AG09309 (cell line): ENCODE measurements at places on chromosomes 5 and 9.

DNA sequence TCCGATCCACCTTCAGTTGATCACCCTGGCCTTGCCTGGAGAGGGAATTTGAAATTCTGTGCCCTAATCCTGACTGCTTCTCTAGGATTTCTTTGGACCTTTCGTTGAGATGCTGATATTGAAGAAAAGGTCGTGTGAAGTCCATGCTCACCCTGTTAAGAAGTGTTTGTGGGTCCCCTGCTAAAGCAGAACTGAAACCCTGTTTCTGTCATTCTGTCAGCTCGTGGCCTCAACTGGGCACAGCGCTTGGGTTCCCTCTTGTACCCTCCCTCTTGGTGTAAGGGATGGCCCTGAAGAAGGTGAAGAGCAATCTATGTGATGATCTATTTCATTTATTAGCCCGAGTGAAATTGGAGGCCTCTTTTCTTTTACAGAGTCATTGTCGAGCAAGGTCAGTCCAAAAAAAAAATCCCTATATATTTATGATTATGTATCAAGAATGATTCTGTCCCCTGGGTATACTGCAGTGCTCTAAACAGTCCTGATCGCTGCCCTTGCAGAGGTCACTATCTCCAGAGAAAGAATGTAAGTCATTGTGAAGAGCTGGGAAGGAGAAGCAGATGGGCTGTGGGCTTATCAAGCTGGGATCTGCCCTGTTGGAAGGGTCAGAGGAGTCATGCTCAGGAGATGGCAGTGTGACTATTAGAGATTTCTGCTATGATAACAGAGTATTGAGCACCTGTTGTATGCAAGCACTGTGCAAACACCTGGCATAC is 56.1 kb downstream of the WWC1 start:
- DNase-seq = no peak

- peak; percentile 73 for DNase-seq
Observed at GRCh38 chr9:12784461-12785259, 9.8 kb downstream of the LURAP1L start.

- no peak for DNase-seq
Observed at GRCh38 chr9:967436-967835, 9.0 kb upstream of the DMRT3 start.

GRCh38 chr5:53403291-53403690 is 77.1 kb upstream of the FST start:
- no peak for DNase-seq

GRCh38 chr5:177003649-177004048 is 2.9 kb downstream of the UIMC1 start:
- DNase-seq = no peak

DNA sequence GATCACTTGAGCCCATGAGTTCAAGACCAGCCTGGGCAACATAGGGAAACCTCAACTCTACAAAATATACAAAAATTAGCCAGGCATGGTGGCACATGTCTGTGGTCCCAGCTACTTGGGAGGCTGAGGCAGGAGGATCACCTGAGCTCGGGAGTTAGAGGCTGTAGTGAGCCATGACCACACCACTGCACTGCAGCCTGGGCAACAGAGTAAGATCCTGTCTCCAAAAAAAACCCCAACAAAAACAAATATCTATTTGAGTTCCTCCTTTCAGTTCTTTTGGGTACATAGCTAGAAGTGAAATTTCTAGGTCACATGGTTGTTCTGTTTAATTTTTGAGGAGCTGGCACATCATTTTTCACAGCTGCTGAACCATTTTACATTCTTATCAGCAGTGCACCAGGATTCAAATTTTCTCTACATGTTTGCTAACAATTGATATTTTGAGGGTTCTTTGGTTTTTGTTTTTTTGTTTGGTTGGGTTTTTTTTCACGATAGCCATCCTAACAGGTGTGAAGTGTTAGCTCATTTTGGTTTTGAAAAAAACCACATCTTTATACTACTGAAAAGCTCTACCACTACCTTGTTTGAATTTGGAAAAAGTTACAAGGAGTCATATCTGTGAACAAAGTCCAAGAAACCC is 176.9 kb upstream of the SLC12A2 start:
- no peak for DNase-seq

- DNase-seq = no peak
Observed at GRCh38 chr5:113163328-113163727, 186.7 kb downstream of the DCP2 start.

- no peak for DNase-seq
Observed at GRCh38 chr5:141692919-141693725, 11.1 kb upstream of the ARAP3 start.

DNA sequence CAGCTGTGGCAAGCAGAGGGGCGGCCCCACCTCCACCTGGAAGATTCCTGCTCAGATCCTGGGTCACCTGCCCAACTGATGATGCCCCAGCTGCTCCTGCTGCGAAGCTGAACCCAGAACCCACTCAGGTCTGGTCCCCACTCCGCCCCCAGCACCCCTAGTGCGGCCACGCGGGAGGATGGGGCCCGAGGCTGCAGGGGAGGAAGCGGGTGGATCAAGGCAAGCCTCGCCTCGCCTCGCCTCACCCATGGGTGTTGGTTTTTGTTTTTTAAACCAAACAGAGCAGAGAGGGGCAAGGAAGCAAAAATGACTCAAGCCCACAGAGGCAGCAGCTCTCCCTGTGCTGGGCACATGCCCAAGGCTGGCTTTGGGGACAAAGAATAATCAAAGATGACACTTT is 23.2 kb downstream of the ABO start:
- no peak for DNase-seq

DNA sequence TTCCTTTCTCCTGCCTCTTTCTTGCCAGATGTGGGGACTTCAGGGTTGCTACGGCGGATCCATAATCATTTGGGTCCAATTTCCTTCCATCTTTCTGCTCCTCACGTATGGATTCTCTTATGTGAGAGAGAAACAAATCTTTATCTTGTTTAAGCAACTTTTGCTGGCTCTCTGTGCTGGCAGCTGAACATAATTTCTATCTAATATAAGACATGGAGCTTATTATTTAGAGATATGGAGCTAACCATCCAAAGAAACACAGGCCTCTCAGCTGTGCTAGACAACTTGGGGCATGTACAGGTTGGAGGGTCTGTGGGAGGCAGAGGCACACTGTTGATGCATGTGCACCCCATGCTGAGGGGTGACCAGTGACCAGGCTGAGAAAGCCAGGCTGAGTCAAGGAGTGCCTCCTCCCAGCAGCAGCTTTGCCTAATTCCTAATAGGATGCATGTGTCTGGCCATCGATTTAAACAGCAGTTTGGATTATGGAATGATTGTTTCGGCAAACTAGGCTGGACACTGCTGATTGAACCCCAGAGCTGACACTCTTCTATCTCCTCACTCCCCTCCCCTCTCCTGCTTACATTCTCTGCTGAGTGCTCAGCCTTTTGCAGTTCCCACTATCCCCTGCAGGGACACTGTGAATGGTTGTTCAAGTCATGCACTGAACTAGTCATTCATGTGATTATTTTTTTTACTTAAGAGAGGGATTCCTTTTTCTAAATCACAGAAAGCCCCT is 195.8 kb downstream of the ERCC6L2 start:
- DNase-seq = no peak

DNA sequence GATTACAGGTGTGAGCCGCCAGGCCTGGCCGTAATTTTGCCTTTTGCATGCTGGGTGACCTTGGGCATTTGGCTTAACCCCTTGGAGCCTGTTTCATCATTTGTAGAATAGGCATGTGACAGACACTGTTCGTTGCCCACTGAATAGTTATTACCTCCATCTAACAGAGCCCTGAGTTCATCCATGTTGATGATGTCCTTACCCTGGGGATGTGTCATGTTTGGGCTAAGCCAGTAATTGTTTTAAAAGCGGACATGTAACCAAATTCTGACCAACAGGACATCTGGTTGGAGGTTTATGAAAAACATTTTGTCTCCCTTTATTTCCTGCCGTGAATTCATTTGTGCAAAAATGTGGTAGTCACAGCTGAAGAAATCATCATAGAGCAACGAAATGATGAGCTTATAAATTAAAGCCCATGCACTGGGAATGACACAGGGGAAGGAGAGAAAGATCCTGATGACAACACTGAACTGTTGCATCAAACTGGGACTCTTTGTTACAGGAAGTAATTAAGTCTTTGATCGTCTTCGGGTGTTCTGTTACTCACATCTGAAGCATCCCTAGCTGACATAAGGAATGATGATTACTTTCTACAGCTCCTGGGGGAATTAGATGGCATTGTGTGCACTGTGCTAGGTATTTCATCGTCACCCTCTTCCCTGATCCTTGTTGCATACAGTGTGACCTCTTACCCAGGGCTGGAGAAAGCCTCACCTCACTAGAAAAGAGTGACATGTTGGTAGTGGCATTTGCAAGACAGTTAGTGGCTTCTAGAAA is 117.8 kb downstream of the FGF18 start:
- peak; percentile 14 for DNase-seq

DNA sequence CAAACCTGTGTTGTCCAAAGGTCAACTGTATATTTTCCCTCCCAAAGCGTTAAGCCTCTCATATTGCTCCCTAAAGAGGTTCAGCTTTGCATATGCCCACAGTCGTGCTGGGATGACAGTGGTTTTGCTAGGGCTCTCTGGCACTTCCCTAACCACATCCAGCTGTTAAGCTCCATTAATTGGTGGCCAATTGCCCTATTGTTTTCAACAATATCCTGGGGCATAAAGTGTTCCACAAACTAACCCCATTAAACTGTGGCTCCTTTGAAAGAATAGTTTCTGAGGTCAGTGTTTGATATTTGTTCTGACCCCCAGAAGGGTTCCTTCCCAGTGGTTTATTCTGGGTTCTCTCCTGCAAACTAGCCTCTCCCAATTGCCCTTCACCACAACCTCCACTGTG is 194.5 kb downstream of the HSD17B3 start:
- DNase-seq = no peak

- DNase-seq = no peak
Observed at GRCh38 chr5:29077451-29077850, 2039.1 kb upstream of the CDH9 start.

DNA sequence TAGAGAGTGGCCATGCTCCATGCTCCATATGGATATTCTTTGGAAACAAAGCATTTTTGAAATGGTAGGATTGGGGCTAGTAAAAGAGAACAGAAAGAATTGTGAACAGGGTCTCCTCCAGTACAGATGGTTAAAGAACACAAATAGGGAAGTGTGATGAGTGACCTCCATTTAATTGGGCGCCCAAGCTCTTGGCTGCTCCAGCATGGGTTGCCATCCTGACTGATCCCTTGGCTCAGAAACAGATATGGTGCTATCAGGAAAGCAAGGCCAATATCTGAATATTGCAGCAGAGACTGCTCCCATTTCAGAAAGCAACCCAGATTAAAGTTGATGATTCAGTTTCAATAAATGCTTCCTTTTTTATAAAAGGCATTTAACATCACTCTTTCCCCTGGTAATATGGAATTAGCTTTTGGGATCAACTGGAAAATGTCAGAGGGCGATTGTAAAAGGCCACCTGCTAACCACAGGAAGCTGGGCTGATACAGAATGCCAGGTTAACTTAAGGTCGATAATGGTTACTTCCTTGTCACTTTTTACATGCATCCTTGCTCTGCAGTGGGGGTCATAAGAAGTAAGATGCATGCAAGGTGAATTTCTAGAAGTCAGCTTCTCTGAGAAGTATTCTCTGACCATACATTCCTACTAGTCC is 52.9 kb downstream of the TMC1 start:
- DNase-seq = no peak

DNA sequence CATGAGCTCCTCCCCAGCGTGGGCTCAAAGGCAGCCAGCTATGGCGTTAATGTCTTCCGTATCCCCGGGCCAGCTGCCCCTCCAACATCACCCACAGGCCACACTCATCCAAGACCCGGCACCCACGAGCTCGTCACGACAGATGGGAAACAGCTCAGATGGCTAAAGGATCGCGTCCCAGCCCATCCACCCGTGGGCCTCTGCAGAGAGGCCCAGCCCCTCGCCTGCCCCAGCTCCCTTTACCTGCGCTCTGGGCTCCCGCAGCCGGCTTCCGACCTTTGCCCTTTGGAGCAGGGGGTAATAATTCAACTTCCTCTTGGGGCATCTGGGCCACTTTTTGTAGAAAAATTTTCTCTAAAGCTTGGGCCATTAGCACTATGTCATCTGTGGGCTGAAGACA is 16.5 kb downstream of the BRD3 start:
- no peak for DNase-seq

GRCh38 chr5:56803025-56803424 is 12.3 kb upstream of the MAP3K1 start:
- no peak for DNase-seq

- DNase-seq = peak; percentile 58
Observed at GRCh38 chr5:150523472-150524350, 15.8 kb downstream of the NDST1 start.

- DNase-seq = no peak
Observed at GRCh38 chr9:34079181-34079580, 30.5 kb upstream of the UBAP2 start.

DNA sequence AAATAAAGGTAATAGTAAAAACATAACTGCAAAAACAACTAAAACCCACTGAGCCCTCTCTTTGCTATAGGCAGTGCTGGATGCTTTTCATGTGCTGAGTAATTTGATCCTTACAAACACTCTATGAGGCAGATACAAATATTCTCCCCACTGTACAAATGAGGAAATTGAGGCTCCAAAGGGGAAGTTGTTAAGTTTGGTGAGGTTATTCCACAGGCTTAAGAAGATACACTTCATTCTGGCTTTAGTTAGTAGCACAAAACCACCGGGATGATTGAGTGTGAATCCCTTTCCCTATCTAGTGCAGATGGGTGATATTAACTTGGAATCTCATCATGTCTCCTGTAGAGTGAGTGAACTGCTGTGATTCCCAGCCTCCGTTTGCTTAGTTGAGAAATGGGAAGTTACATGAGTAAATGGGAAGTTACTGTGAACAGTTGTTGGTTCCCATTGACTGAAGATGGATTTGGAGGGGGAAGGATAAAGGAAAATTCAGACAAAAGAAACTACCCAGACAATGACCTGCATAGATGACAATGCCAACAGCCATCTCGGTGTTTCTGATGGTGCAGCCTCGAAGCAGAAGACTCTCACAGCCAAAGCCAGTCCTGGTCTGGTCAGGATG is 208.3 kb downstream of the ATP10B start:
- DNase-seq = no peak

DNA sequence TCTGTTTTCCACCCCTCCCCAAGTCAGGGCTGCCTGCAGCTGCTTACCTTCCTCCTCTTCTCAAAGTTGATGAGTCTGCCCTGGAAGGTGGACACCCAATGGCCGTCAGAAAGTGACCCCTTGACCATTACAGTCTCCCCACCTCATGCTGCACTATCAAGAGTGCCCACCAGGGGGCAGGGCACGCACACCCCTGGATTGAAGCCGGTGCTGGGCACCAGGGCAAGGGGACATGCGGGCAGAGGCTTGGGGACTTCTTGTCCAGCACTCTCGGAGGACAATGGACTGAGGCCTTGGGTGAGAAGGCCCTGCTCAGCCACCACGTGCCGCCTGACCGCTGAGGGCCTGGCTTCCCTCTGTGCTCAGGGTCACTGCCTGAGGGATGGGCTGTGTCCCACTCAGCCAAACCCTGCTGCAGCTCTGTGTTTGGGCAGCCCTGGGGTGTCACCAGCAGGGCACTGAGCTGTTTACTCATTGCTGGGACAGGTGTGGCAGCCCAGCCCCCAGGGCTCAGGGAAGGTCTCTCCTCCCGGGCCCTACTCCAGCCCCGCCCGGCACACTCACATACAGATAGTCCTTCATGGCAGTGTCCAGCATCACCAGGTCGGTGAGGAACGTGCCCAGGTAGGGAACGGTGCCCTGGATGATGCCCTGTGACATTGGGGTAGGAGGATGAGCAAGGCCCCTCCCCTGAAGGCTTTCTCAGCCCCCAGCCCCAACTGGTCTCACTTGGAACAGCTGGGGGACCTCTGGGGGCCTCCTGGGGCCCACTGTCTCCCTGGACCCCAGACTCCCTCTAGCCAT is 17.7 kb downstream of the RALGDS start:
- no peak for DNase-seq

- DNase-seq = no peak
Observed at GRCh38 chr9:121779381-121780117, 128.1 kb downstream of the DAB2IP start.
